ENCODE measurements at places on chromosomes 6 and 20.

DNA sequence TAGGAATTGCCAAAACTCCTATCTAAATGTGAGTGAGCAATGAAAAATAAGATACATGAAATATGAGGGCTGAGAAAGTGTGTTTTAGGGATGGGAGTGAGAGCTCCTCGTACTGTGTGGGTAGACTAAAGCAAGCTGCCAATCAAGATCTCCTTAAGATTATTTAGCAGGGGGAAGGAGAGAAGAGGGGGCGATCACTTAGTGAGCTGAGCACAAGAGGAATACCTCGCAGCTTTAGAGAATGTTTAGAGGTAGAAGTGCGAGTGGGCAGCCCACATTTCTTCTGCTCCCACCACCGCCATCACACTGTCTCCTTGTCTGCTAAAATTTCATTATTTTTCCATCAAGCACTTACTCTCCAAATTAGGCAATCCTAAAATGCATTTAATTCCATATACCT, 312.6 kb downstream of the ALDH8A1 start:
- no peak for DNase-seq

DNA sequence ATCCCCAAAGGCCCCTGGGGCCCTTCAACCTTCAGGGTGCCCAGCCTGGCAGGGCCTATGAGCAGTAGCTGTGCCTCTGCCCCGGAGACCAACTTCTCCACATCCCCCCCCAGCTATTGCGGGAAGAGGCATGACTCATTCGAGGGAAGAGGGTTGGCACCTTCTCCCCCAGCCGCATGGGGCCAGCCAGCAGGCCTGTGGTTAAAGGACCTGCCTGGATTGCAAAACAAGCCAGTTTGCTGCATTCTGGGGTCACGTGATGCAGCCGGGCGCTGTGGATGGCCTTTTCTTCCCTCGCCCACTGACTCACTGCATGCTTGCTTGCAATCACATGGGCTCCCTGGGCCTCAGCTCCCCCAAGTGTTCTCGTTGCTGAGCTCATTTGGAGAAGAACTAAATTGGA, 182.5 kb downstream of the MAFB start:
- peak; percentile 72 for DNase-seq

GRCh38 chr20:40081653-40082052, 607.4 kb downstream of the MAFB start:
- no peak for DNase-seq

GRCh38 chr20:32440069-32440757, 82.1 kb downstream of the ASXL1 start:
- peak; percentile 29 for DNase-seq

DNA sequence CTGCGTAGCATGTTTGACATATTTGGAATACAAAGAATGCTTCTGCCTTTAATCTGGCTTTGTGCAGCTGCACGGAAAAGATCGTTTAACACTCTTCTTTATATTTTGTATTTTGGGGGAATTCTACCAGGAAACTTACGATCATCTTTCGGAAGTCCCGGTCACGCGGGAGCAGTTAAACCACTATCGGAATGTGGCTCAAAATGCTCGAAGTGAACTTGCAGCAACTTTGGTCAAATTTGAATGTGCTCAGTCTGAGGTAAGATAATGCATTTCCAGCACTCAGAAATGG, 42.3 kb downstream of the CCDC170 start:
- no peak for DNase-seq

Measured in endodermal cell (in vitro differentiated cells).